ENCODE measurements at places on chromosomes 7 and 10. TPM values are rescaled to one million over a fixed set of nuclear protein-coding genes. Genes with fewer than 3 reads are reported as not detected.

The SLC16A9 gene
- 0.42 TPM for total RNA-seq

The OR2A12 gene
- total RNA-seq, result not detected

The ARF5 gene
- total RNA-seq, result 72.2 TPM

The C7orf57 gene
- total RNA-seq, result 0.12 TPM

The CEP55 gene
- total RNA-seq, result 0.24 TPM

The TMEM236 gene
- 0.71 TPM for total RNA-seq

DNA sequence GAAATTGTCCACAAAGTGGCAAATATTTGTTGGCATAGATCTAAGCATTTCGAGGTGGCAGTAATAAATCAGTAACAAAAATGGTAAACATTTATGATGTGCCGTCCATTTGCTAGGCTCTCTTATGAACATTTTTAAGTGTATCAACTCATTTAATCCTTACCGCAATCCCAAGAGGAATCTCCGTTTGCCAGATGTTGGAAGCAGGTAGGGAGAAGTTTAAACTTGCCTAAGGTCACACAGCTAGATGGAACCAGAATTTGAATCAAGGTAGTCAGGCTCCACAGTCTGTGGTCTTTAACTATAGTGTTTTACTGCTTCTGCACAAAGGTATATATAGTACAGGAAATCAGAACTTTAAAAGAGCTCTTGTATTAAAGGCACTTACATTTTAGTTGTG lies 2.6 kb downstream of the MKLN1 start:
- DNase-seq, result no peak

DNA sequence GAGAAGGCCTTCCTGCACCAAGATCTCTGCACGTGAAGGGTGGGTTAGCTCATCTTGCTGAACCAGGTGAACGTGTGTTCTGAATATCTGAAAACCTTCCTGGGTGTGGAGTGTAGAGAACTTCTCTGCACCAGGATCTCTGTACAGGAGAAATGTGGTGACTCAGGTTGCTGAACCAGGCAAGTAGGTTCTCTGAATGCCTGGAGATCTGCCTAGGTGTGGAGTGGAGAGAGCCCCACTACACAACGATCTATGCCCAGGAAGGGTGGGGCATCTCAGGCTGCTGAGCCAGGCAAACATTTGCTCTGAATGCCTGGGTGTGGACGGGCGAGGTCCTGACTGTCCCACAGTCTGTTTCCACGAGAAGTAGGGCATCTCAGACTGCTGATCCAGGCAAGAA lies 1002.3 kb upstream of the KCND2 start:
- no peak for DNase-seq

DNA sequence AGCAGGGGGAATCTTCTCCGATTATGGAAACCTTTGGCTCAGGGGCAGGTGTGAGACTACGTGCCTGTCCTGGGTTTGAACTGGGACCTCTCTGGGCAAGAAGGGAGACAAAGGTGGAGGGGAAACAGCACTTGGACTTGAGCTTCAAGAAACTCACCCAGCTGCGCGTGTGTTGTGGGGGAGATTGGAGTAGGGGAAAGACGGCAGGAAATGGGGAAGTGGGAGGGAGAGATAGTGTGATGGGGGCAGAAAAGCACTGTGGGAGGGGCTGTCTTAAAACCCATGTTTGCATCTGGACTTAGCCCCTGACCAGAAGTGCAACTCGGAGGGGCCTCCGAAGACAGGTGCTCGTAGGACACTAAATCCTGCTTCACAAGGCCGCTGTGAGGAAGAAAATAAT lies 107.0 kb downstream of the HIP1 start:
- DNase-seq, result no peak

- peak; percentile 19 for DNase-seq
Measured at GRCh38 chr7:19144661-19145433, at the start of gene FERD3L. Gene FERD3L (minus strand): TSS chr7:19145421. CDS start chr7:19145362, 59 bp downstream.

DNA sequence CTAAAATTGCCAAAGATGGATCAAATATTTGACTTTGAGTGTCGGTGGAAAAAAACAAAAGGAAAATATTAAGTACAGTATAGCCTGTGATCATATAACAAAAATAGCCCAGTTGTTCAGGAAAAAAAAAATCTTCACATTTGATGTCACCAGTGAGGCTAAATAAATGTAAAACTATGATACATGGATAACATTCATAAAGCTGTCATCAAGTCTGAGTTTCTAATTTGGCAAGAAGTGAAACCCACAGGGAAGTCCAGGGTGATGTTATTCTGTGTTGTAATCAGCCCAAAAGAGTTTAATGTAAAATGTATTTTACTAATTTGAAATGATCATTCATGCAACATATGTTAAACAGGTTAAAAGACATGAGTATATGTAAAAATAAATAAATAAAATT lies 908.0 kb downstream of the PCDH15 start:
- no peak for DNase-seq

DNA sequence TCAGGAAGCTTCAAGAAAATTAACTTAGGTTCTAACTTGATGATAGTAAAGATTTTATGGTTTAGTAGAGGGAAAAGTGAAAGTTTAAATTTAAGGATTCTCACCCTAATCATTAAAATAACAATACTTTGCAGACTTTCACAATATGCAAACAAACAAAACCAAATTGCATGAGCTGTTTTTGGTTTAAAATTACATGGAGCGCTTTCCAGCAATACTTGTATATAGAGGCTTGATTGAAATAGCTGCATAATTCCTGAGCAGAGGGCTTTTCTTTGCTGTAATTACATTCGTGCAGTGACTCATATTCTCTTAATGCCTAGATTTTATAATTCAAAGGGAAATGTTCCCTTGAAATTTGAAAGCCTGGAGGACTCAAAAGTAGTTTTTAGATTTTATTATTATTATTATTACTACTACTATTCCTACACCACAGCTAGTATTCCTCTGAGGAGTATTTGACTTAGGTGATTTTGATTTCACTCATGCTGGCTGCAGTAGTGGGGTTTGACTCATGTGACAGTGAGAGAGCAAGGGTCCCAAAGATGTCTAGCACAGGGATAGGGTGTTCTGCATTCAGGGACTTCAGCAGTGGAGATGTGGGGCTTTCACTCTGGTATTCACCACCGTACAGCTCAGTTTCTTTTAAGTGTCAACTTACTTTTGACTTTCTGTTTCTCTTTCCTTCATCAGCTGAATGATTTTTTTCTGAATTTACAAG lies 138.1 kb downstream of the ADAM22 start:
- DNase-seq, result no peak

DNA sequence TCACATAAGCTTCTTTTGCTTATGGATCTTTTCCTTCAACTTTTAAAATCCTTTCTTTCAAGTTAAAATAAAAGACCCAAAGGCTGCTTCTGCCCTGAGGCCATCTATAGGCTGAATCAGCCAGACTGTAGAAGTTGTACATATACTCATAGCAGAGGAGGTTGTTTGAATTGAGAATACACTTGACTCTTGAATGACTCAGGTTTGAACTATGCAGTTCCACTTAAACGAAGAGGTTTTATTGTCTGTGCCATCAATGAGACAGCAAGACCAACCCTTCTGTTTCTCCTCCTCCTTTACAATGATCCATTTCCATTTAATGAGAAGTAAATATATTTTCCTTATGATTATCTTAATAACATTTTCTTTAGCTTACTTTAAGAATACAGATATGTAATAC lies 5.8 kb downstream of the ZNF365 start:
- no peak for DNase-seq

DNA sequence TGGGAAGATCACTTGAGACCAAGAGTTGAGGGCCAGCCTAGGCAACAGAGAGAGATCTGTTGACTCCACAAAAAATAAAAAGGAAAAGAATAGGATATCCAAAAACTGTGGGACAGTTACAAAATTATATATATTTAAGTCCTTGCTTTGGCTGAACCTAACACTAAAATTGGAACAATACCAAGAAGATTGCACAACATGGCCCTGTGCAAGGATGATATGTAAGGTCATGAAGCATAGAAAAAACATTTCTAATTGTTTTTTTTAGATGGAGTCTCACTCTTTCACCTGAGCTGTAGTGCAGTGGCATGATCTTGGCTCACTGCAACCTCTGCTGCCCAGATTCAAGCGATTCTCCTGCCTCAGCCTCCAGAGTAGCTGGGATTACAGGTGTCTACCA lies 139.0 kb downstream of the TPST1 start:
- no peak for DNase-seq

- DNase-seq, result no peak
Measured at GRCh38 chr10:120705309-120705708, 145.9 kb upstream of the WDR11 start.

- DNase-seq, result no peak
Measured at GRCh38 chr10:42939237-42939636, 137.6 kb upstream of the RET start.

DNA sequence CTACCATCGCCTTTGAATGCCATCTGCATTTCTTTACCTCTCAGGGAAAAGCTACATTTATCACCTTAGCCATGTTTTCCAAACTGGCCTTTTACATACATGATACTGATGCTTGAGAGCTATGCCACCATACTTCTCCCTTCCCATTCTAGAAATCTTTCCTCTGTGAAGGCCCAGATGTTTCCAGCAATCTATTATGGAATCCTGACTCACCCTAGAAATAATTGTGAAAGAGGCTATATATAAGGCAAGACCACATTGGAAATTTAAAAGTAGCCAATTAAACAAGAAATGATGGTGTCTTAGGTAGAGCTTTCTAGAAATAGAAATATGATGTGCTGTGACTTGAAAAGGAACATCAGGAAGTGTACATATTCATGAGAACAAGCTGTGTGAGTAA lies 389.7 kb downstream of the INHBA start:
- DNase-seq, result no peak

DNA sequence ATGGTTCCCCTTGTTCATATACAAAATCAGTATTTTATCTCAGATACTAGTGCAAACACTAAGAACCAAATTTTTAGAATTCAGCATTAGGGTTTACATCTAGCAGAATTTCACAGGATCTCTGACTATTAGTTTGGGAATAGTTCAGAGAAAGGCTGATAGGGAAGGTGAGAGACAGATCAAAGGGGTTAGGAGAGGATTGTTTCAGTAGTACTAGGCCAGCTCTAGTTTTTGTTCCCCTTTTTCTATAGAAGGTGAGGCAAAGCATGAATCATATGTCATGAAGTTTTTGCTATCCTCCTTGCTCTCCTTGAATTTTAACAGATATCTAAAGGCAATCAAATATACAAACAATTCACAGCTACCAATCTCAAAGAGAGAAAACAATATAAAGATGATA lies 26.1 kb upstream of the CTNNA3 start:
- no peak for DNase-seq

- no peak for DNase-seq
Measured at GRCh38 chr10:94607111-94607510, 61.5 kb downstream of the HELLS start.

DNA sequence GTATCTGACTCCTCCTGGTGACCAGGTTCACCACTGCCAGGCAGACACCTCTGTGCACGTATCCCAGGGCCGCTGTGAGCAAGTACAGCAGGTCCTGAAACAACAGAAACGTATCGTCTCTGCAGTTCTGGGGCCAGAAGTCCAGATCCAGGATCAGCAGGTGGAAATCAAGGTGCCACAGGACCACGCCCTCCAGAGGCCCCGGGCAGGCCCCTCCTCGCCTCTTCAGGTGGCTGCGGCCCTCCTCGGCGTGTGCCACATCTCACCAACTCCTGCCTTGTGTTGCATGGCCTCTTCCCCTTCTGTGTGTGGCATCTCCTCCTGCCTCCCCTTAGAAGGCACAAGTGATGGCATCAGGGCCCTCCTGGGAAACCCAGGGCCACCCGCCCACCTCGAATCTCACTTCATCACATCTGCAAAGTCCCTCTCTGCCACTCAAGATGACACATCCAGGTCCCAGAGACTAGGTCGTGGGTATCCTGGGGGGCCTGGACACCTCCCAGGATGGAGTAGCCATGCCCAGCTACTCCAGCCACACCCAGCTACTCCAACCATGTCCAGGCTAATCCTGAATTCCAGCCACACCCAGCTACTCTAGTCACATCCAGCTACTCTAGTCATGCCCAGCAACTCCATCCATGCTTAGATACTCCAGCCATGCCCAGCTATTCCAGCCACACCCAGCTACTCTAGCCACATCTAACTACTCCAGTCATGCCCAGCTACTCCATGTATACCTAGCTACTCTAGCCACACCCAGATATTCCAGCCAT lies 52.6 kb upstream of the DNAAF5 start:
- DNase-seq, result no peak

- no peak for DNase-seq
Measured at GRCh38 chr7:73769481-73770001, 529 bp downstream of the CLDN3 start.

- no peak for DNase-seq
Measured at GRCh38 chr7:5200561-5201235, 10.7 kb downstream of the WIPI2 start.

DNA sequence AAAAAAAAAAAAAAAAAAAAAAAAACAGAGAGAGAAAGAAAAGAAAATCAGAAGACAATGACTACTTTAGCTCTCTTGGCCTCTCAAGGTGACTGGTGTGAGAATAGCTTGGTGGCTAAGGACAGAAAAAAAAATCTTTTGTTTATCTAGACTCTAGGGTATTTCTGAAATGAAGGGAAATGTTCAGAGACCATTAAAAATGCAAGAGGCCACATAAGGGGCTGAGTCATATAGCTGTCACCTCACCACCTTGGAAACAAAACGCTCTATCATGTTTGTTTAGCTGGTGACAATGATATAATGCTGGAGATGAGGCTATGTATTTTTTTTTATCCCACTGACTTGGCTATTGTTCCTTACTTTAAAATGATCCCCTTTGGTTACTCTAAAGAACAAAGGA lies 287.0 kb upstream of the CDC14C start:
- no peak for DNase-seq

DNA sequence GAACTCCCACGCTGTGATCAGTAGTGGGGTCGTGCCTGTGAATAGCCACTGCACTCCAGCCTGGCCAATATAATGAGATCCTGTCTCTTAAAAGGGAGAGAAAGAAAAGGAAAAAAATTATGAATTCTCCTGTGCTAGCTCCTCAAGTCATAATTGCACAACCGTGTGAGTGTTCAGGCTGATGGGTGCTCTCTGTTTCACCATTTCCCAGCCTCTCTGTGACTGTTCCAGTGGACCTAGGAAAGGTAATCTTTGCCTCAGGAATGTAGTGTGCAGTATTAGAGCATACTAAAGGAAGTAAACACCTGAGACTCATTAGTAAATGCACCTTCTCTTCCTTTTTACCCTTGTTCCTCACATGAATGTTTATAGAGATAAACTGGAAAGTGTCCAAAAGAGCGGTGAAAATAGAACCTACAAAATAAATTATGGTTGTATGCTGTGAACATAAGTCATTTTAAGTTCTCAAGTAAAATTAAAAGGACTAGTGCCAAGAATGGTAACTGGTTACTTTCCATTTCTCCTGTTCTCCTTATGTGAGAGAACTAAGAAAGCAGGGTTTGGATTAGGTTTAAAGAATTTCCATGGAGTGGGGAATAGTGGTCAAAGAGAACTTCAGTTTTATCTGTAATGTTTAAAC lies 42.7 kb downstream of the INPP5F start:
- no peak for DNase-seq

DNA sequence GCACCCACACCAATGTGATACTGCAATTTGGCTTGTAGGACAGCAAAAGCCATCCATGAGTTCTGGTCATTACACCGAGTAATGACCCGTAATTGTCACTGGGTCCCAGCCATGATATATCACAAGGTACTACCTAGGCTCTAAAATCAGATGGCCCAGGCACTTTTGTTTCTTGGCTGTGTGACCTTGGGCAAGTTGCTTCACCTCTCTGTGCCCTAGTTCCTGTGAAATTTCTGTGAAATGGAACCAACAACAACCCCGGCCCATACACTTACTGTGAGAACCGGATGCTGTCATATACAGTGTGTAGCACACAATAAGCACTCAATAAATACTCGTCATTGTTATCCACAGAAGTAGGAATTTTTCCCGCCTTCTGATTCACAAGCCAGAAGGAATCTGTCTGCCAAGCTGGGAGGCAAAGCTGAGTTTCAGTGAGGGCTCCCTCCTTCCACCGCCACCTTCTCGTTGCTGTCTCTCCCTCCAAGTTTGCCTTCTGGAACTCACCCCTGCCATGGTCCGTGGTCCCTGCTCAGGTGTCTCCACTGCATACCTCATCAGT lies 6.4 kb upstream of the CYTH3 start:
- no peak for DNase-seq
